ENCODE measurements at places on chromosomes 1 and 21.
A peak's percentile ranks its signal among the peaks of the same experiment; 100 is the strongest.

DNA sequence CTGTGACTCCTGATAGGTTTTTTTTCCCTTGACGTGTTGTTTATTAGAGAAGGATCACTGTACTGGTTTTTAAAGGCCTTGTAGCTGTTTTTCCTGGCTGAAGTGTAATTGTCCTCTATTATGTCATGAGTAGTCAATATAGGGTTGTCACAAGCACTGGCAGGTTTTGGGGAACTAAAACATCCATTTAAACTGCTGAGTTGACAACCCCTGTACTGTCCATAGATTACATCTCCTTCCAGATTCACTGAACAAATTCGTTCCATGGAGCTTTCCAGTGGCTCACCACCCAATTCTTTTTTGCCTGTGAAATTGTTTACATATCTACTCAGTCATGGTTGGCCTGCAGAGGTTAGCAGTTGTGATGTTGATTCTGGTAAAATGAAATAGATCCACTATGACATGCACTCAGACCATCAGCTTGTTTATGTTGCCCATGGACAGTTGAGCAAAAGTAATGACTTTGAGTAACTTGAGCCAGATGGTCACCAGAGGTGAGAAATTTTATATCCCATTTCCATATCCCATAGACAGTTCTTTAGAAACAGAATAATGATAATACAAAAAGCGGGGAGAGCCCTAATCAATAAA is 59.9 kb upstream of the QSOX1 start:
- DNase-seq, result peak; percentile 87

GRCh38 chr1:207003210-207003609 is 29.3 kb downstream of the C1orf116 start:
- no peak for DNase-seq

GRCh38 chr1:154094411-154094810 is 60.5 kb downstream of the NUP210L start:
- no peak for DNase-seq

DNA sequence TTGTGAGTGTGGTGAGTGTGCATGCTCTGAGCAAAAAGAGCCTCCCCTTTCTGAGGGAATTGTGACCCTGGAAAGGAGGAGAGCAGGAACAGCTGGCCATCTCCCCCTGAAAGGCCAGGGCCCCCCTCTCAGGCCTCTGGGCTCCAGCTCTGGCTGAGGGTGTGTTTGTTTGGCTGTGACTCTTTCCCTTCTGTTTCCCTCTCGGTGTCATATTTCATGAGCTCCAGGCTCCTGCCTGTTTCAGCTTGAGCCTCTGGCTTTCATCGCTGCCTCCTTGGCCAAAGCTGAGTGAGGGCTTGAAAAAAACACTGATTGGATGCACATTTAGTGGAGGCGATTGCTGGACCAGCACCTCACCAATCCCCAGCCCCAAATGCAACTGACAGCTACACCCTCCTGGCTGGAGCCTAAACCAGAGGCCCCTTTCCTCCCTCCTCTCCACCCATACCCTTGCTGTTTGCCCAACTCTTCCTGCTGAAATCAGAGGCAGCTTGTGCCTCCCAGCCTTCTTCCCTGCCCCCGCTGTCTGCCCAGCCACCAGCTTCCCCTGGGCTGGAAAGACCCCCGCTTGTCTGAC is 64.1 kb downstream of the DDR2 start:
- peak; percentile 88 for DNase-seq

DNA sequence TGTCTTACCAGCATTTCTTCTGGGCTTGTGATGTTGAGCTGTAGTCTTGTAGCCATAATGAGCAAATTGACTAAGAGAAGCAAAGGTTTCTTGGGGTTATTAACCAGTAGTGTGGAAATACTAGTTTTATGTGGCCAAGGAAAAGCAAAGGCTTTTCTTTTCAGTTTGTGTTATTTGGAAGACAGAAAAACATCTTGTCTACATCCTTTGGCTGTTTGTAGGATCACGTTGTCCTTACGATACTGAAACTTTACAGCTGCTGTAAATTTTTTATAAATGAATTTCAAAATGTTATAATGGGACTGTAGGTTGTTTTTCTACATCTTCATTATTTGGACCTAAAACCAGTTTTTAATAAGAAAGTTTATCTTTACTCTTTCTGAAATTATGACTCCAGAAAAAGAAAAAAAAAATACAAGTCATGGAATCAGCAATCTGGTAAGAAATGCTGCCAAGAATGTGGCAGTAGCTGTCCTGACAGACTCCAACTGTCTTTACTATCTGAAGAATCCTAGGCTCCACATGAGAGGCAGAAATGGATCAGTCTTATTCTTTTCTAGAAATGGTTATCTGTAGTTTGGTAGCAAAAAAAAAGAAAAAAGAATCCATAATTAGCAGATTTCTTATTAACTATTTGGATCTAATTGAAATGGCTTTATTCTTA is 41.6 kb upstream of the QSOX1 start:
- DNase-seq, result no peak

DNA sequence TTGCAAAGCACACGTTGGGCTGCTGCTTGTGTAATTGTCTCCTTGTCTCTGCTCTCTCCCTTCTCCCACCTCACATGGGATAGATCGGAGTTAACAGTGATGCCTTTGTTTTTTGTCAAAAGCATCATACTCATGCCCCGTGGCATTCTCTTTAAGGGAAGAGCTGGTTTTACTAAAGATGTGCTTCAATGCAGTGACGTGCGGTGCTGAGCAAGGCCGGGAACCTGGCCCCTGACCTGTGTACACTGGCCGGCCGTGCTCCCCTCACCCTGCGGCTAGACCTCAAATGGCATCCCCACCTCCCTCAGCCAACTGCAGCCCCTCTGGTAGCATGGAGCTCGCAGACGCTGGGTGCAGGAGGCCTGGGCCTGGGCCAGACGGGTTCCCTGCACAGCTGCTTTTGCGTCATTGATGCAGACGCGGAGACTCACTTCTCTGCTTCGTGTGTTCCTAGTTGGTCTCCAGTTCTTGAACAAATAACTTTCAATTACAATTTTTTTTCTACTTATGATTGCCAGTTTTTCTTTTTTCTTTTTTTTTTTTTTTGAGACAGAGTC is 19.9 kb downstream of the AGPAT3 start:
- DNase-seq, result no peak

DNA sequence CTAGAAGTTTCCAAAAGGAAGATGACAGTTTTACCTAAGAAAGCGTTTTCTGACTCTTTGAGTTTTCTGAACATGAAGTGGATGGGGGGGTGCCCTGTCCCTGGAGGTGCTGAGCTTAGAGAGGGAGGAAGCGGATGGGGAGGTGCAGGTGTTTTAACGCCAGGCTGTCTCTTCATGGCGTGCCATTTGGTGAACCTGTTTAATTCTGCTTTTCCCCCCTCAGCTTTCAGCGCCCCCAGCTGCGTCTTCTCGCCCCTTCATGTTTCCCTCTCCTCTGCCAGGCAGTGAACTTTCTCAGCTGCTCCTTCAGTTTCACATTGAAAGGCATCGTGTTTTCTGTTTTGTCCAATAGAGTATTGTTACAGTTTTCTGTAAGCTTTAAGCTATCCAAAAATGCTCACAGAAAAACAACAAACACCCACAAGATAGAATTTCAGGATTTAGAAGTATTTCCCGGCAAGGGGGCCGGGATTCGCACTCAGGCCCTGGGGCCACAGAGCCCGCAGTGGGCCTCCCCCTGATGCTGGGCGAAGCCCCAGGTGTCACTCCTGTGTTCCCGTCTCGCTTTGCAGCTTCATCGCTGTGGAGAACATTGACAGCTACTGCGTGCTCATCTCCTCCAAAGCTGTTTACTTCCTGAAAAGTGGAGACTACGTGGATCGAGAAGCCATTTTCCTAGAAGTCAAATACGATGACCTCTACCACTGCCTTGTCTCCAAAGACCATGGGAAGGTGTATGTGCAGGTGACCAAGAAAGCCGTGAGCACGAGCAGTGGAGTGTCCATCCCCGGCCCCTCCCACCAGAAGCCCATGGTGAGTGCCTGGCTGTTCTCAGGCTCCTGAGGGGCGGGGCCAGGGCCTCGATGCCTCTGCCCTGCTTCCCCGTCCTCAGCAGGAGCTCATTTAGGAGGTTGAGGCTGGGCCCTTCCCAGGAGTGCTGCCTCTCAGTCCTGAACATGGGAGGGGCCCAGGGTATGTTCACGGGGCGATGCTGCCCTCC is 111.4 kb downstream of the DHRS3 start:
- DNase-seq, result no peak

- no peak for DNase-seq
Measured at GRCh38 chr21:21057349-21058062, 59.3 kb downstream of the NCAM2 start.

- no peak for DNase-seq
Measured at GRCh38 chr1:158506369-158506987, 34.5 kb downstream of the OR10R2 start.

- no peak for DNase-seq
Measured at GRCh38 chr1:89692601-89693521, 59.9 kb downstream of the LRRC8C start.

DNA sequence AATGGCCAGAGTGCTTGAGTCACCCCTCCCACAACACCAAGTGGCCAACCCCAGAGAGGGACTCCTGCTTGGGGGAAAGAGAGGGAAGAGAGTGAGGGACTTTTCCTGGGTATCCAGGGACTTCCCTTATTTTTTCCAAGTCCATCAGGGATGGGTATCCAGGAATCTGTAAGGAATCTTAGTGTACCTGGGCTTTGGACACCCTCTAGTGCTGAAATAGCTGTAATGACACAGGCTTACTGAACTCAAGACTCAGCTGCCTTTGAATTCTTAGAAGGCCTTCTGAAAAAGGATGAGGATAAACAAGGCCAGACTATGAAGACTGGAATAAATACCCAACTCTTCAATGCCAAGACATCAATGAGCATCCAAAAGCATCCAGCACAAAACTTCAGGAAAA is 12.0 kb downstream of the TSHB start:
- DNase-seq, result no peak

DNA sequence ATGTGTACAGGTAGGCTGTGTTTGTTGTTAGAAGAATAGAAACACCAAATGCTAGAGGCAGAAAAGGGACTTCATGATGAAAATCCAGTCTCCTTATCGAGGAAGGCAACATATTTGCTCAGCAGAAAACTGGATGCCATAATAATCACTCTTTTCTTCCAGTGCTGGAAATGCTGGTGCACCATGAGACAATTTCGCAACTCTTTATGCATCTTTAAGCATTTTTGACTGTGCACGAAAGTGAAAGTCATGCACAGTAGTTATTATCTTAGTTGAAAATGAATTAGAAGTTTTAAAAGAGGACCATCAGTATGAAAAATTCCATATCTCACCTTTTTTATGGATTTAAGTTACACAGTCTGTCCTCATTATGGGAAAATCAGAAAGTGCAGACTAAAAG is 29.1 kb downstream of the SMYD2 start:
- DNase-seq, result no peak

DNA sequence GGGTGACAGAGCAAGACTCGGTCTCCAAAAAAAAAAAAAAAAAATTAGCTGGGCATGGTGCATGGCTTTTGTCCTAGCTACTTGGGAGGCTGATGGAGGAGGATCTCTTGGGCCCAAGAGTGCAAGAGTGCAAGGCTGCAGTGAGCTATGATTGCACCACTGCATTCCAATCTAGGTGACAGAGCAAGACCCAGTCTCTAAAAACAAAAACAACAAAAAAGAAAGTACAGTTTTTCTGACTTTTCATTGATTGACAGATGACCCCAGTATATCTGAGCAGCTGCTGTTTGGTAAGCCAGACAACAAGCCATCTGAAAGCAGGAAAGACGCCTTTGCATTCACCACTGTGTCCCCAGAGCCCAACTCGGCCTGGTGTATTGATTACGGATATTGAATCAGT is 10.9 kb upstream of the DPT start:
- no peak for DNase-seq

DNA sequence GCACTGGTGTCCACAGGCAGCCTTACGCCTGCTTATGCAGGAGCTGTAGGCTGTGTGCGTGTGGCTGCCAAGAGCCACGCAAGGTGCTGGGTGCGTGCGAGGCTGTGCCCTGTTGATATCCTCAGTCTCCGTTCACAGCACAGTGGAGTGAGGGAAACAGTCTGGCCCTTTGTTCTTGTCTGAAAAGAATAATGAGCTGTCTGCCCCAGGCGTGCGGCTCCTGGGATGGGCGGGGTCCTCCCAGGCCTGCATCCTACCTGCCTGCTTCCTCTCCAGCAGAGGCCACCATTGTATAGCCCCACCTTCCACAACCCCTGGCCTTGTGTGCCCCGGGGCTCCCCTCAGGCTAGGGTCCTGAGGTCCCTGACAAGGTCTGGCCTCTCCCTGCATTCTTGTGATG is 47.0 kb upstream of the KDM4A start:
- DNase-seq, result no peak

- DNase-seq, result no peak
Measured at GRCh38 chr1:153771841-153772593, 3.2 kb upstream of the SLC27A3 start.

DNA sequence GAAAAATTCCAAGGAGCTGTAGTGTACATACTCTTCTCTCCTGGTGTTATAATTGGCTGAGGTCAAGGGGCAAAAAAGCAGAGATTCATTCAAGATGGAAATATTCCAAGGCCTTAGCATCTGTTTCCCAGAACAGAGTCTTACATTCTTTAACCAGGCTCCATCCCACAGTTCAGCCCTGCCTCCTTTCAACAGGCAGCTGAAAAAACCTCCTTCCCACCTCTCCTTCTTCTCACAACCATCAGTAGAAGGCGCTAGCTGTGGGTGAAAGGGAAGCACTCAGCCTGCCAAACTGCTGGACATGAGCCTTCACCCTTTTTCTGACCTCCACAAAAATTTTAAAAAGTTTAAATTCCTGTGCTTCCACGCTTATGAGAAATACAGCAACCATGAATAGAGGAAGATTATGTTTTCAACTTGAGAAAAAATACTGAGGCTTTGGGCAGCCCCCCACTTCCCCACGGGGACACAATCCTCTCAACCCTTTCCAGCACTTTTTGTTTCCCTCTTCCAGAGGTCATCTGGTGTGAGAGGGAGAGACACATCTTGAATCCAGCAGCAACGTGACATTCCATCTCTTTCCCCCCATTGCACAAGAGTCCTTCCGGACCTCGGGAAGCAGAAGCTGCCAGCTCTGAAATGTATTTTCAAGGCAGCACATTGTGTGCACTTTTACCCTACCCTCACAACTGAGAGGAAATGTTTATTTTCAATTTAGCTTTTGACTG is 43.2 kb upstream of the FMO2 start:
- DNase-seq, result no peak

- DNase-seq, result no peak
Measured at GRCh38 chr1:12174924-12175810, 8.4 kb downstream of the TNFRSF1B start.

DNA sequence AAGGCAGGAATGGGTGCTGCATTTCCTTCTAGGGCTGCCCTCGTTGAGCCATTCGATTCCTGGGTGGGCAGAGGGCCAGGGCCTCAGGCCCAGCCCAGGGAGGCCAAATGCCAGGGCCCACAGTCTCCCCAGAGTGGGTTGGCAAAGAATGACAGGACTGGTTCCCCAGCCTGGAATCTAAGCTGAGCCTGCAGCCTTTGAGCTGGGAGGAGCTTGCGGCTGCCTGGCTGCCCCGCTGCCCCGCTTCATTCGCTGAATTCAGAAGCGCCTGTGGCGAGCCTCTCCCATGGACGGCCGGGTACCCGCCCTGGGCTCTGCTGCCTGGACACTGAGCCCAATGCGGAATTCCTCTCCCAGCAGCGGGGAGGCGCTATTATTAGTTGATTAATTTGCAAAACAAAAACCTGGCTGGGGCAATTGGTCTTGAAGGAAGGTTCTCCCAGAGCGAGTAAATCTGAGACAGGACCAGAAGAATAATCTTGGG is 32.3 kb upstream of the TARDBP start:
- peak; percentile 83 for DNase-seq

Data from NCI-H510A treated with DMSO at 0.1 percent for 48 hours (cell line).